Brain (organoid and tissue), 16 donors: ENCODE measurements at places on chromosomes 3 and 15. TPM values are rescaled to one million over a fixed set of nuclear protein-coding genes. Genes with fewer than 3 reads are reported as not detected.

- no peak for DNase-seq
Measured at GRCh38 chr3:11653298-11654055, 9.8 kb upstream of the VGLL4 start.

- DNase-seq = no peak
Measured at GRCh38 chr3:98594628-98595324, 1.4 kb upstream of the CPOX start.

- DNase-seq = no peak
Measured at GRCh38 chr3:29552051-29552450, 271.2 kb downstream of the RBMS3 start.

GRCh38 chr15:38085114-38085513 lies 150.7 kb downstream of the TMCO5A start:
- DNase-seq = no peak

DNA sequence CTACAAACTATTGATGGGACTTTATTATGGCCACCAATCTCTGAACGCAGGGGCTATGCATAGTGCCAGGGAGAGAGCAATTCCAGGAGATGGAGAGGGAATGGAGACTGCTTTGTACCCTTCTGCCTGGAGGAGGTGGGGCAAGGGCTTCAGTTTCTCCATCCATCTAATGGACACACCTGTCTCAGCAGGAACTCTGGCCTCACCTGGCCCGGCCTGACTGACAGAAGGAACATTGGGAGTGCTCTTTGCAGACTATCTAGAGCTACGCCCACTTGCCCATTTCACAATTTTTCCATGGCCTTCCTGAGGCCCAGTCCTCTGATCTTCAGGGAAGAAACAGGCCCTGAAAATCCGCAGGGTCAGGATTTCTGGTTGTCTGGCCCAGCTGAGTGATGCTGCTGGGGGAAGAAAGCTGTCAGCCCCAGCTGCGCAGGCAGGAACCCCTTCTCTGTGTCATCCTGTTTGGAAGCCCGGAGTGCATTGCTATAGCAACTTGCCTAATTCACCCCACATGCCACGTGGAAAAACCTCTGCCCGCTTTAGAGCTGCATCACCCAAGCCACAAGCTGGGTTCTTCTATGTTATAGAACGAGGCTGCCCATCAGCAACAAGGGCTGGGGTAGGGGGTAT lies 6.4 kb downstream of the ITGA11 start:
- DNase-seq = no peak

The KNG1 gene
- 0.15 TPM for polyA plus RNA-seq

DNA sequence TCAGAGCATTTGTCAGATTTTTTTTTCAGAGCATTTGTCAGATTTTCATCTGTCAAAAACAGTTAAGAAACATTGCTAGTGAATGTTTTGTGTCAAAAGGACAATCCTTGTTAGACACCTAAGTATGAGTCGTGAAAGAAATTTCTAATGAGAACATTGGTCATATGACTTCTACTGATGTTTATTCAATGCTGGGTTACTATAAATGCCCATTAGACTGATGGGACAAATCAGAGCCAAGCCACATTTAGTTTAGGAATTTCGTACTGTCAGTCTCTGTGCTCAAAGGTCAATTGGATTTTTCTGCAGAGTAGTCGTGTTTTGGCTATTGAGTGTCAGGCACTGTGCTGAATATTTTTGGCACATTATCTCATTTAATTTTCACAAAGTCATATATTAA lies 31.6 kb downstream of the TSC22D2 start:
- no peak for DNase-seq

DNA sequence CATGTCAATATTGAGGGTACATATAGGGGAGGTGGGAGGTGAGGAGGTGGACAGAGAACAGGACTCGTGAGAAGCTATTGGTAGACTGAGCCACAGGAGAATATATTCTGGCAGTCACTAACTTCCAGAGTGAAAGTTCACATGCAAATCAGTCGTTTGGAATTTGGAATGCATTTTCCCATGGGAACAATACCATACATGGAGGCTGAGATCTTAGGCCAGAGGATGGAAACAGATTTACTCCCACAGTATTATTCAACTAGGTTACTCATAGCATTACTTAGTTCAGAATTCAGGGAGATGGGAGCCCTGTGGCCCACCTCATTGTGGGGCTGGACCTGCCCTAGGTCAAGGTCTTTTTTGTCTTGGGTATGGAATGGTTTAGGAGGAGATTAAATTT lies 36.4 kb upstream of the ABHD2 start:
- DNase-seq = no peak

The SPRED1 gene
- polyA plus RNA-seq = 3.8 TPM

DNA sequence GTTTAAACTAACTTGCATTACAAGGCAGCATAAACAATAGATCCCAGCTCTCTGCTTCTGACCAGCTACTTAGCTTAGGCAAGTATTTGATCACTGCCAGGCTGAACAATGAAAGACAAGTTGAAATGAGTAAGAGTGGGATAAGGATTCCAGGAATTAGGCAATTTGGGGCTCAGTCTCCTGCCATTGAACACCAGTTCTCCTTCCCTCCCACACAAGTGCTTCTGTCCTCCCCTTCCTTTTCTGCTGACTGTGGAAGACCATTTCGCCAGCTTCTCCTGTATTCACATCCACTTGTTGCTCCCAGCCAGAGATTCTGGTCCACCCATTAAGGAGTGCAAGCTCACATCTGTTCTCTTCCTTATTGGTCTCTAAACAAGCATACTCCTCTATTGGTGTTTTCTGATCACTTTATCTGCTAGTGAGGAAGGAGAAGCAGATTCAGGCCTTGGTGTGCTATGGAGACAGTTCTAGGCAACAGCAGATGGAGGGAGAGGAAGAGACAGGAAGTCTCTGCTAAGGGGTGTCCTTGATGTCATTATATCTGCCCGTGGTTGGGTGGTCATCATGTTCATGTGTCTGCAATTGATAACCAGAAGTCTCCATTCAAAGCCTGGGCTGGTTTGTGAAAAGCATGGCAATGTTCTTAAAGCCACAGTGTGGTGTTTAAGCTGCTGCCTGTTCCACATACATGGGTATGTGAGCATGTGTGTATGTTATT lies 121.5 kb downstream of the PLCL2 start:
- DNase-seq = no peak

DNA sequence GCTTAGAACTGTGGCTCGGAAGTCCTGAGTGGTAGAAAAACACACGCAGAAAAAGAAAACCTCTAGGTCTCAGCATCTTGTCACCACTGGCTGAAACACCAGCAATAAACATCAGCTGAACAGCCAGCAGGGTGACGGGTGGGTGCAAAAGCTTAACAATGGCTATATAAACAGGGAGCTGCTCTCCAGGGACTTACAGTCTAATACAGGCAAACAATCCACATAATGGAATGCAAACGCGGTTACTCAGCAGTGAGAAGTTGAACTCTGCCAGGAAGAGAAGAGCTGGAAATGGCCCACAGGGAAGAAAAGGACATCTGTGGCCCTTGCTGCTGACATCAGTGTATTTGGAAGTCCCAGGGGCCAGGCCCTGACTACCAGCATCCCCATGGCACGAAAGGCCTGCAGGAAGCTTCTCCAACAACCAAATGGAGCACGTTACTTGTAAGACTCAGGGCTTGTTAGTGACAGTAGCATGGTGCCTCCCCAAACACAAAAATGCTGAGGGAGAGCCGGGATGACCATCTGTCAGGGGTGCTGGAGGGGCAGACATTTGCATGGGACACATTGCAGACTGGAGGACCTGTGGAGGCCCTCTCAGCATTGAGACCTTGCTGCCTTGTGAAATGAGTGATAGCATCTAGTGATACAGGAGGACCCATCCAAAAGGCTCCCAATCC lies 3.0 kb downstream of the HEG1 start:
- peak; percentile 52 for DNase-seq

GRCh38 chr15:99931703-99932603 lies 198.7 kb upstream of the LYSMD4 start:
- no peak for DNase-seq

- no peak for DNase-seq
Measured at GRCh38 chr3:64259636-64260035, 34.4 kb upstream of the PRICKLE2 start.

DNA sequence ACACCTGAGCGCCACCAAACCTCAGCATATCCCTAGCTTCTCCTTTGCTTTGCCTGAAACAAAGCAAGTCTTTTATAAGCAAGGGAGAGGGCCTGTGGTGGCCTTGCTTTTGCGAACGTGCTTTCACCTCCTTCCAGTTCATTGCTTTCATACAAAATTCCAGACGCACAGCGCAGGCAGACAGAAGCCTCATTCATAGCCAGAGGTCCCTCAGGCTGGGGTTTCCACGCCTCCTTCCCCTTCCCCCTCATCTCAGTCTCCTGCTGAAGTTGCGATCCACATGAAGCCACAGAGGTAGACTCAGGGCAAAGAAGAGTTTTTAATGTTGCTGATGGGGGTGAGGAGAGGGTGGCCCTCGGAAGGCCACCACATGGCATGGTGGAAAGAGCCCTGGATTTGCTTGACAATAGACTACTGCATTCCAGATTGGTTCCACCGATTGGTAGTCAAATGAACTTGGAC lies 59.4 kb upstream of the FLNB start:
- peak; percentile 21 for DNase-seq
